Islet precursor cell (in vitro differentiated cells): ENCODE measurements at places on chromosomes 12 and 14.

DNA sequence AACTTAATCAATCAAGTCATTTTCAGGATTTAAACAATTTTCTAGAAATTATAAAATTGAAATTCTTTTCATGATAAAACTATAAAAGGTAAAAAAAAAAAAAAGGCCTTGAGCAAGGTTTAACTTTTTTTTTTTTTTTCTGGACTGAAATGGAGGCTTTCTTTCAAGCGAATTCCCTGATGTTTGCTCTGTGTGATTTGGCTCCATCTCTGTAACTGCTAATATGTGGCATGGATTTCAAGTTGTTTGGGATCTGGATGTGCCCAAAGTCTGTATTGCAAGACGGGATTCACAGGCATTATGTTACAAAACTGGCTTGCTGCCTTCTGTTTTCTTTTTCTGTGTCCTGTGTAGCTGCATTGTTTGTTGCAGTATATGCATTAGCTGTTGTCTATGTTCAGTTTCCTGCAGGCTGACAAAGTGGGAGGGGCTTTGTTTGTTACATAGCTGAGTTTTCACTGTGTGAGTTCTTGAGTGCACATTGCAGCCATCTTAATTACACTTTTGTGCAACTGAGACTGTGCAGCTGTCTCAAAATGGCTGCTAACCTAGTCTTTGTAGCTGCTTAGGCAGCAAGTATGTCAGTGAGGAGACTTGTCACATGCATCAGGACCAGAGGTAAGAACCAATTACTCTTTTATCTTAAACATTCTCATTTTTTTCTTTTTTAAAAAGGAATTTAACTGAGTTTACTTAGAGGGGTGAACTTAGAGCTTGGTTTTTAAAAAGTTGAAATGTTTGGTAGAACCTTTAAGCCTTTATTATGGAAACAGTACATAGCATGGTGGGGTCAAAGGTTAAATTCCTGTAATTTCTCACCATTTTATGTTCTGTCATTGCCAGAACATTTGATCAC is 19.5 kb downstream of the ATF7IP start:
- DNase-seq: peak; percentile 93

GRCh38 chr12:47799357-47799955 is 20.2 kb downstream of the HDAC7 start:
- DNase-seq: no peak

- DNase-seq: no peak
Measured at GRCh38 chr14:23405096-23405495, 3.0 kb downstream of the MYH6 start.

GRCh38 chr14:39376667-39377403 is 55.4 kb downstream of the FBXO33 start:
- no peak for DNase-seq

GRCh38 chr12:29566441-29566840 is 69.0 kb upstream of the OVCH1 start:
- no peak for DNase-seq

DNA sequence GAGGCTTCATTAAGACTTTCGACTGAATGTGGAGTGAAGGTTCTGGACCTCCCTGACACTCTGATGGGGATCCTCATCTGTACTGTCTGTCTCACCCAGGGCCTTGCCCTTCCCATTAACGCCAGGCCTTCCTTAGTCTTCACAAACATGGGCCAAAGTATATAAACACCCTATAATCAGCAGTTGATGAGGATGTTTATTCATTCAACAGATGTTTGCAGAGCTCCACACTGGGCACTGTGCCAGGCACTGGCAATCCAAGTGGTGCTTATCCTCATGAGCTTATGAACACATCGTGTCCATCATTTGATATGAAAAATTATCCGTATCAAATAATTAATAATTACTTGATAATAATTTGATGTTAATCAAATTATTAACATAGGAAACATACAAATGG is 454.4 kb downstream of the FUT8 start:
- DNase-seq: no peak

GRCh38 chr12:113097716-113098440 is 37.7 kb downstream of the RASAL1 start:
- DNase-seq: peak; percentile 72

- no peak for DNase-seq
Measured at GRCh38 chr12:50123203-50123602, 11.2 kb downstream of the COX14 start.

GRCh38 chr12:2333491-2334195 is 280.9 kb downstream of the CACNA1C start:
- DNase-seq: no peak

- no peak for DNase-seq
Measured at GRCh38 chr12:122421187-122421820, 1.2 kb downstream of the CLIP1 start.

- DNase-seq: no peak
Measured at GRCh38 chr14:93375673-93376156, 28.7 kb downstream of the COX8C start.

DNA sequence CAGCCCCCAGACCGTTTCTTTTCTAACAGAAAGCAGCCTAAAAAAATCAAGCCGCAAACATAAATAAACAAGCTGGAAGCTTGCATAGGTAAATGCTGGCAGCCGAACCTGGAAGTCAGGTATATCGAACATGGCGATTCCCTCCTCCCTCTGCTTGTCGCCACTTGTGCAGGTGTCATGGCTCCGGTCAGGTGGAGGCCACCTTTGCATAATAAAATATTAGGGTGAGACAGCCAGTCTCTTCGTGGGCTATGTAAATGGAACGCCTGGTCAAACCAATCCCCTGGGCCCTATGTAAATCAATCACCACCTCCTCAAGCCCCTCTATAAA is 223.9 kb upstream of the DAAM1 start:
- DNase-seq: no peak

DNA sequence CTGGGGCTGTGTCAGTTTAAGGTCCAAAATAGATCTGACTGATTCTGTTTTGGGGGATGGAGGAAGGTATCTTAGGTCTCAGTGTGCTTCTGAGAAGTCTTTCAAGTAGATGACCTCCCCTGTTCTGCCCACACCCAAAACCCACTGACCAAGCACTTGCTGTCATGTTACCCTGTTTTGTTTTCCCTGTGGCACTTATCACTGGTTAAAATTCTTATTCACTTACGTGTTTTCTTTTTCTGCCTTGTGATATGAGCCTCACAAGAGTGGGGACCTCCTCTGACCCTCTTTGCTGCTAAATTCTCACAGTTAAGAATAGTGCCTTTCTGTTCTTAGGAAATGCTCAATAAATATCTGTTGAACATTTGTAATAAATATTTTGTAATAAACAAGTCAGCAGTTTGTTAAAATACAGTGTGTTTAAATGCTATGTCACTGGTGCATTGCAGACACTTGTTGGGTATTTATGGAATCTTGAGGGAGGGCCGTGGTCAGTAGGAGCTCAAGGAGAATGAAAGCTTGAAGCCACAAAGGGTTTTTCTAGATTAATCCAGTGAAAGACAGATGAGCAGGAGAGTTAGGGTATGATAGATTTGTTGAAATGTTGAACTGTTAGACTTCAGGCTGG is 20.9 kb downstream of the PLEKHA5 start:
- DNase-seq: no peak

- DNase-seq: no peak
Measured at GRCh38 chr14:105213361-105213760, 32.2 kb upstream of the NUDT14 start.

DNA sequence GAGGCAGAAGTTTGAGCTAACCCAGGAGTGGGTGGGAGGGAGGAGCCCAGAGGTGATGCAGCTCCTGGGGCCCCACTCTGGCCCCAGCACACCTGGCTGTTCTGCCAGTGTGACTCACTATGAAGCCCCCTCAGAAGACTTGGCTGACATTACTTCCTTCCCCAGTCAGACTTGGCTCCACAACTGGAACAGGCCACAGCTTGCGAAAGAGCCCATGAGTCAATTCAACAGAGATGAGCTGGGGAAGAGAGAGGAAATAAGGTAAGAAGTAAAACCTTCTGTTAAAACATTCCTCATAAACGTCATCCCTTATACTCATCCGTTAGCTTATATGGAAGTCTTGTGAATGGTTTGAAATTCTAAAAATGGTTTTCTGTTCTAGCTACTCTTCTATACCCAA is 245.9 kb downstream of the ADAMTS20 start:
- DNase-seq: no peak

- DNase-seq: no peak
Measured at GRCh38 chr14:85752175-85752574, 222.2 kb downstream of the FLRT2 start.

DNA sequence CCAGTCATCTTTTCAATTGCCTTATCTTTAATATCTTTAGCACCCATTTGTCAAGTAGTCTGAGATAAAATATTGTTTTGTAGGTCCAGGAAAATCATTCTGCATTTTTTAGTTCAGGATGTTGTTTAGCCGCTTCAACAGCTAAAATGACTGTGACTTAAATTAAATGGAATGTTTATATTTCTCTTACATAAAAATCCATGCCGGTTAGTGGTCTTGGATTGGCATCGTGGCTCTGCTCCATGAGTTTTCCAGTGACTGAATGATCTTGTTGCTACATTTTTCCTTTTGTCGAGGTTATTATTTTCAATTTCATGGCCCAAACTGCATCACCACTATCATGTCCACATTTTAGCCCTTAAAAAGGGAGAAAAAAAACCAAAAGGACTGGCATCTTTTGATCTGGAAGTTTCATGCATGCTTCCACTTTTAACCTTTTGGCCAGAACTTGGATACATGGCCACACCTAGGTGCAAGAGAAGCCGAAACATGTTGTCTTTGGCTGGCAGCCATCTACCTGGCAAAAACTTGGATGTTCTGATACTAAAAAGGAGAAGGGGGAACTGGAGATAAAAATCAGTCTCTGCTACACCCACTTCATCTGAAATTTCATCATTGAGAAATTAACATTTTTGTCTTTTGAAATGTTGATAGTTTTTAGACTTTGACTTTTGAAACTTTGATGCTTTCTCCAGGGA is 142.4 kb downstream of the OTOGL start:
- no peak for DNase-seq

- peak; percentile 61 for DNase-seq
Measured at GRCh38 chr14:59632381-59632780, 55.8 kb upstream of the CCDC175 start.

DNA sequence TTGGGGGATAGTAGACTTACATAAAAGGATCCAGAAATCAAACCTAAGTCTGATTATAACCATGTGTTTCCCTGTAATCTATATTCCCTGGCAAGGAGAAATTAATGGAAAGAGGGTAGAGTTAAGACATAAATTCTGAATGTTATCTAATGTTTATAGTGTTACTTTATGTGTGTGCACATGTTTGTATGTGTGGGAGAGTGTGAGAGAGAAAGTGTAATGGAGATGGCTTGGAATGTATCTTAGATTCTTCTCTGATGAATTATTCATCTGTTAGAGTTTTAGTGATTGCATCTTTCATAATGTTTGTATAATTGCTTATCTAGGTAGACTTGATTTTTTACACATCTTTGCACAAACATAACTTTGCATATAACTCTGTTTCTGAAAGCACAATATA is 490.9 kb downstream of the FLRT2 start:
- no peak for DNase-seq

DNA sequence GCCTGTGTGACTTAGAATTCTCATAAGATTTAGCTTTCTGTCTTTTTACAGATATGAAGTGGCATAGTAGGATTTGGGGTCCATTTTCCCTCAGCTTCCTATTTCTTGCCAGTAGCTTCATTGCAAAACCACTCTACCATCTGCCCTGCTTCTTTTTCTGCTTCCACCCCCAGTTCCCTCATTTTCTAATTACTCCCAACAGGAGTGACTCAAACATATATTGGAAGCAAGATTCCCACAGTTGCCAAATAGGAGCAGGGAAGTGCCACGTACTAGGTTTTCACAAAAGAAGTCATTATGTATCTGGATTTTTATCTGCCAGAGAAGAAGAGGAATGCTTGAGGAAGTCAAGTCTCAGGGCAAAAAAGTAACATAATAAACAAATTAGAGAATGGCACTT is 64.1 kb downstream of the ANO4 start:
- no peak for DNase-seq

GRCh38 chr12:116382686-116383530 is 105.4 kb upstream of the MED13L start:
- peak; percentile 74 for DNase-seq

DNA sequence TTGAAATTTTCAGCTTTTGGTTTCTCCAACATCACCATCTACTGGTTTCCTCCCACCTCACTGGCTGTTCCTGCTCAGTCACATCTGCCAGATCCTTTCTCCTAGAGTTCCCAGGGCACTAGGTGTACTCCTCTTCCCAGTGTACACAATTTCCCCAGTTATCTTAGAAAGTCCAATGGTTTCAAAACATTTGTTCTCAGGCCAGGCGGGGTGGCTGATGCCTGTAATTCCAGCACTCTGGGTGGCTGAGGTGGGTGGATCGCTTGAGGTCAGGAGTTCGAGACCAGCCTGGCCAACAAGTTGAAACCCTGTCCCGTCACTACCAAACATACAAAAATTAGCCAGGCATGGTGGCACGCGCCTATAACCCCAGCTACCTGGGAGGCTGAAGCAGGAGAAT is 60.7 kb downstream of the SPPL3 start:
- DNase-seq: no peak

- no peak for DNase-seq
Measured at GRCh38 chr14:48537600-48537999, 862.2 kb upstream of the MDGA2 start.

GRCh38 chr14:76963372-76963771 is 65.1 kb downstream of the IRF2BPL start:
- no peak for DNase-seq

DNA sequence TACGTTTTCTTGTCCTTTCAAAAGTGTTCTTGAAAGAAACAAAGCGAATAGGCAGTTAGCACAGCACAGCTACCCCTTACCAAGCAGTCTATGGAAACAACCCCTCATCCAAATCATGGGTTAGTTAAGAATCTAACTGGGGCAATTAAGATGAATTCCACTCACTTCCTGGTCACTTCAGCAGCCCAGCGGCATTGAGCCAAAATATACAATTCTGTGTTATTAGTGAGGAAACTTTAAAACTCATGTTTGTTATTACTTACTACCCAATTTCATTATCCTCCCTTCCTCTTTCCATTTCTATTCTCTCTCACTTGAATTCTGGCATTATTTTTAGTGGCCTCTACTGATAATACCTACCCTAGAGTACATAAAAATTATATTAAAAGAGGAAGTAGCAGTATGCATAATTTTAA is 121.4 kb downstream of the PPHLN1 start:
- no peak for DNase-seq

GRCh38 chr12:230925-231671 is 17.1 kb upstream of the SLC6A12 start:
- peak; percentile 78 for DNase-seq

DNA sequence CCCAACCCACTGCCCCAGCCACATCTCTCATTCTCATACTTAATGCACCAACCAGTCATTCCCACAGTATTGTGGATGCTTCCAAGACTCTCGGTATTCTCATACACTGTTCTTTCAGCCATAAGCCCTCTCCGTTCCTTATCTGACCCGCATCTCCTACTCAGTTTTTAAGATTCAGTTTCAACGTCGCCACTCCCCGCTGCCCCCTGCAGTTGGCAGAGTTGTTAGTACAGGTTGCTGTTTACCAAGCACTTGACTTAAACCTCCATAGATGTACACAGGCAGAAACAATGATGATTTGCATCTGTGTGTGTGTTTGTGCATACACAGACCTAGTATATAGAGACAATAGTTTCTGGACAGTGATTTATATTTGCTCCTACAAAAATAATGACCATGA is 40.2 kb downstream of the PAH start:
- no peak for DNase-seq

GRCh38 chr12:128823216-128823915 is 392 bp downstream of the SLC15A4 start:
- peak; percentile 88 for DNase-seq
